ENCODE measurements at places on chromosomes 1 and 21.

DNA sequence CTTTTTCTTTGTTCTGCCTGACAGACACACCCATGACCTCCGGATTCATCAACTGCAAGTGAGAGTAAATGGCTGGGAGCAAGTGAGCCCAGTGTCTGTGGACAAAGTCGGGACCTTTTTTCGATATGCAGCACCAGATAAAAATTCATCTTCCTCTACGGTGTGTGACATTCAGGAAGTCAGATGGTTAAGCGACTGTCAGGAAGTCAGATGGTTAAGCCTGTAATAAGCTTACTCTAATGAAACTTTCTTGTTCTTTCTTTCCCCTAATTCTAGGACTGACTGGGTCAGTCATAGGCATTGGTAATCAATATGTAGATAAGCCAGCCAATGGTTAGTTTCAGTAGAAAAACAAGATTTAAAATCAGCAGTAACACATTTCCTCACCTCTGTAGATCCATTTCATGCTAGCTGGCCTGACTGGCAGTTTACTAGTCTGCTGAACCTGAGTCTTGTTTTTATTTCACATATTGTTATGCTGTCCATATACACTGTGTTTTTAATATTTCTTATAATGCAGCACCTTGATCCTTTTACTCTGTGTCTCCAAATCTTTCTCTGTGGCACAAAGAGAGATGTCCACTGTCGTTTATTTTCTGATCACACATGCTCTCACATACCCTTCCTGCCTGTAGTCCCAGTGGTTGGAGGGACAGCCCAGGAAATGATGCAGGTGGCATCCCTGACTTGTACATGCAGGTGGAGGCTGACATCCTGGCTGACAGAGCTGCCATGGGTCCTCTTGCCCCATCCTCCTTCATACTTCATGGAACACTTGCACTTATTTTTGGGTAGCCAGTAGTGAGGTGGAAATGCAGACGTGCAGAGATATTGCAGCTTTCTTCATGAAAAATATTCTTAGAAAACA is 115.8 kb downstream of the VPS13D start:
- DNase-seq, result no peak

GRCh38 chr1:184748740-184749139 is 5.9 kb downstream of the EDEM3 start:
- DNase-seq, result no peak

DNA sequence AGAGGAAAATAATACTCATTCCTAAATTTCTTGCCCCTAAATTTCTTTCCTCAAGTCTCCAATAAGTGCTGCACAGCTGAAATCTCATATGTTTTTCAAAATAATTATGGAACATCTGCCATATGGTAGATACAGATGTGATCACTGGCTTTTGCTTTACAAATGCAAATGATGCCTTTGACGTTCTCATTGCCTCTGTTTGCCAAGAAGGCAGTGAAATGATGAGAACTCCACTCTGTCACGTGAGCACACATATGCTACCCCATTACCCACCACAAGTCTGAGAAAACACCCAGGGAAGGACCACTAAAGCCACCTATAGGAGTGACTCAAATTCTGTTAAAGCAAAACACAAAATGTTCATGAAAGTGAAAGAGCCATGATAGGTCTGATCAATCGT is 43.9 kb downstream of the DSCAM start:
- DNase-seq, result no peak

DNA sequence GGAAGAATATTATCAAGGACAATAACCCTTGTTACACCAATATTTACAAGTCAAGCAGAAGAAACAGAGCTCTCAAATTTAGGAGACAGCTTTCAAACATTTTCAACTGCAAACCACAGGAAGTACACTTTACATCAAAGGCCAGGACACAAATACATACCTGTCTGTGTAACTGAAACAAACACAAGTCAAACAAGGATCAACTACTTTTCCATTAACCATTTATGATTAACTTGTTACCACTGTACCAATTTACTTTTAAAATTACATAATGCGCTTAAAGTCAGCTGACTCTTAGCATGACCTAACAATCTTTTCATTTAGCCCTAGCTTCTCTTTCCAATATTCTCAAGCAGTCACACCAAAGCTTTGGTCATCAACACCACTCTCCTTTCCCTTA is 43.5 kb downstream of the TRIM33 start:
- no peak for DNase-seq

GRCh38 chr1:86618358-86618757 is 71.5 kb downstream of the CLCA4 start:
- no peak for DNase-seq

- no peak for DNase-seq
Observed at GRCh38 chr1:76764638-76765454, 102.4 kb upstream of the ST6GALNAC5 start.

DNA sequence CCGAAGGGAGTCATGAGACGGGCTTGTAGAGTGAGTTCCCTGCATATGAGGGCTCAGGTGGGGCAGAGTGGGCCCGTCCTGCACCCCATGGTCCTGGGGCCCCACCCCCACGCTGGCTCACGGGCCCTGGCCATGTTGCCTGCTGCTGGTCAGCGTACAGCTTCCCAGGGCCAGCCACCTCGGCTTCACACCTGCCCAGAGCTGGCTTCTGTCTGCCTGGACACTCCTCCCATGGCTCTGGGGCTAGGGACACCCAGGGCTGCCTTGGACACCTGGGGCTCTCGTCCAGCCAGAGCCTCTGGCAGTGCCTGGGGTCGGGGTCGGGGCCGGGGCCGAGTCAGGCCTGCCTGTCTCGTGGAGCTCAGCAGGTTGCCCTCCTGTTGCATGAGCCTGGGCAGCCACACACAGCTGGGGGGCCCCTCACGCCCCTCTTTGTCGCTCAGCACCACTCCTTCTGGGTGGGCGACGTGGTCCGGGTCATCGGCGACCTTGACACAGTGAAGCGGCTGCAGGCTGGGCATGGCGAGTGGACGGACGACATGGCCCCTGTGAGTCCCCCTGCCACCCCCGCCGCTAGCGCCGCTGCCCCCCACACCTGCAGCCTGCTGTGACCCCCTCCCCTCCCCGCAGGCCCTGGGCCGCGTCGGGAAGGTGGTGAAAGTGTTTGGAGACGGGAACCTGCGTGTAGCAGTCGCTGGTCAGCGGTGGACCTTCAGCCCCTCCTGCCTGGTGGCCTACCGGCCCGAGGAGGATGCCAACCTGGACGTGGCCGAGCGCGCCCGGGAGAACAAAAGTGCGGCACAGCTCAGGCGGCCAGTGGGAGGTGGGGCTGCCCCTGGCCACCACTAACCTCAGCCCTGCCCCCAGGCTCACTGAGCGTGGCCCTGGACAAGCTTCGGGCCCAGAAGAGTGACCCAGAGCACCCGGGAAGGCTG is 5.5 kb upstream of the MMP23B start:
- DNase-seq, result no peak

DNA sequence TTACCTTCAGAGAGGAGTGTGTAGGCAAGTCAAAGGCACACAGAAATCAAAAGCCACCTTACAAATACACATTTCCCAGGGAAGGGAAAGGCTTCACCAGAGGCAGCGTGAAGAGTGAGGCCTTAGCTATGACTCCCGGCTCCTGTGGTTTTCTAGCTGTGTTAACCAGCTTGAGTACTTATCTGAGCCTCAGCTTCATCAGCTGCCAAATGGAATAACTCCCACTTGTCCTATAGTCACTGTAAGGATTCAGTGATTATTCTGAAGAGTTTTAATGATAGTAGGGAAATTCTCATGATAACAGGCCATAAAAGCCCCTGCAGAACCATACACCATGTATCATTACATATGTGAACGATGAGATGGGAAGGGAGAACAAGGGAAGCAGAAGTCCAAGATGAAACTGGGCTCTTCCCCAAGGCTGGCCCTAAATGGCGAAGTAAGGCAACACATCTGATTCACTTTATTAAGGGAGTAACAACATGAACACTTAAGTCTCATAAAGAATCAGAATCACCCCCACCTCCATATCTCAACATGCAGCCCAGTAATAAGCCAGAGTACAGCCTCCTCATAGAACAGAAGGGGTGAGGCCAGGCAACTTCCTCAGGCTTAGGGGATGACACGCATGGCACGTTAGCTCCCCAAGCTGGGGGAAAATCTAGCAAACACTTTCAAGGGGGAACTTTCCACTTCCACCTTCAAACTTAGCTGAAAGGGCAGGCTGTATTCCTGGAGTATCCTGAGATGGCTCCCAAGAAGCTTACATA is 63.7 kb downstream of the SLC66A1 start:
- no peak for DNase-seq

- DNase-seq, result no peak
Observed at GRCh38 chr1:1215080-1215676, 1.2 kb upstream of the TNFRSF4 start.

DNA sequence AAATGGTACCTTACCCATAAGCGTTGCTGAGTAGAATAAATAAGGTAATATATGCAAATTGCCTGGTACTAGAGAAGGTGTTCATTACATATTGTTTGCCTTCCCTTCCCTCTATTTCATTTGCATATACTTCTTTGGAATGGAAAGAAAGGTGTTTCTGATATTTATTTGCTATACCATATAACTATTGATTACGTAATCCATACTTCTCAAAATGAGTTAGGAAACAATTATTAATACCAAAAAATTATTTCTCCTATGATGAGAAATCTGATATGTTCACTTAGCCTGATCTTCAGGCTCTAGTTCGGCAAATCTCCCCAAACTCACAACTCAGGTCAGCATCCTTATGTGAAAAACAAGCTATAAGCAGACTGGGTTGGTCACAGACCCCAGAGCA is 119.3 kb downstream of the DAB1 start:
- DNase-seq, result no peak

GRCh38 chr1:224640018-224640417 is 23.9 kb downstream of the CNIH3 start:
- DNase-seq, result no peak

DNA sequence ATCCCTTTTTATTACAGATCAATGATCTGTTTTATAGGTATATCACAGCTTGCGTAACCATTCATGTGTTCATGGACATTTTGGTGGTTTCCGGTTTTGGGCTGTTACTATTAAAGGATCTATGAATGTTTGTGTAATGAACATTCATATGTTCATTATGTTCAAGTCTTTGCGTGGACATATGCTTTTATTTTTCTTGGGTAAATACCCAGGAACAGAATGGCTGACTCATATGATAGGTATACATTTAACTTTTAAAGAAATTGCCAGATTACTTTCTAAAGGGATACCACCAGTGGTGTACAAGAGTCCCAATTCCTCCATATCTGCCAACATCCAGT is 73.7 kb downstream of the SPATA46 start:
- no peak for DNase-seq

Data from activated CD4-positive, alpha-beta T cell treated with anti-CD3 and anti-CD28 coated beads for 48 hours (primary cell).